Esophagus muscularis mucosa (tissue), 4 donors: ENCODE measurements at places on chromosomes 7 and 10. TPM values are rescaled to one million over a fixed set of nuclear protein-coding genes. Genes with fewer than 3 reads are reported as not detected.

The CALML3 gene
- total RNA-seq = not detected

DNA sequence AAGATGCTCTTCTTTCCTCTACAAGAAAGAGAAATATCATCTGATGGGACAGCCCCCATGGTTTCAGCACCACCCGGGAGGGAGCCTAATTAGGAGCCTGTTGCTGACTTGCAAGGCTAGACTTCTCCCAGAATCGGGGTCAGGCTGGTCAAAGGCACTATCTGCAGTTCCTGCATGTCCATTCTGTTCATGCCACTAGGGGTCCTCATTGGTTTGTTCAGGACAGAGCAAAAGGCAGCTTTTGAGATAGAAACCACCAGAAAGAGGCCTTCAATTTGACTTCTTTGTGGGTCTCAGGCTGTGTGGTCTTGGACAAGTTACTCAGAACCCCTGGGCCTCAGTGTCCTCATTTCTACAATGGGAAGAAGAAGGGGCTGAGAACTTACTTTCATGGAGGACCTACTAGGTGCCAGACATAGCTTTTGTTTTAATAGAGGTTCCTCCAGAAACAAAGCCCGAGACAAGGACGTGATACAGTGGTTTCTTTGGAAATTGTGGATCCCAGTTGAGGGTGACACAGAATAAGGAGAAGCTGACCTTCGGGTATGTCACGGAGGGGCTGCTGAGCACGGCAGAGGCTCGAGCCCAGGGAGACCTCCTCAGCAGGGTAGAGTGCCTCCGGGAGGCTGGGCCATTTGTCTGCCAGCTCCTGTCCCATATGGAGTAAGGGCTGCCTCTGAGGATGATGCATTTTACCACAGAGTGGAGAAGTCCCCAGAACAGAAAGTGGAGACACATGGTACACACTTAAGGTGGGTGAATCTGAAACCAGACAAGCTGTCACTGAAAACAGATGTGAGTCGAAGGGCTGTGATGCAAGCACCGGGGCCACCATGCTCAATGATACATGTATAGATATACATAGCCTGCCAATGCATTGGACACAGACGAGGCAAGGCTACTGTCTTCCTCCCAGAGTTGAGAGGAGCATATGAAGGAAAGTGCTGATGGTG is 33.1 kb upstream of the NEUROD6 start:
- H3K4me3 ChIP-seq = no peak overlapping the region
- H3K4me1 ChIP-seq = no peaks in the 10 kb centered on the region
- H3K36me3 ChIP-seq = no peaks in the 10 kb centered on the region
- no peaks in the 10 kb centered on the region for H3K27me3 ChIP-seq
- no peak overlapping the region for H3K27ac ChIP-seq

GRCh38 chr10:83959328-83959727 is 180.0 kb upstream of the GHITM start:
- no peaks in the 10 kb centered on the region for H3K36me3 ChIP-seq
- no peaks in the 10 kb centered on the region for H3K4me1 ChIP-seq
- H3K27me3 ChIP-seq = no peaks in the 10 kb centered on the region
- H3K4me3 ChIP-seq = no peak overlapping the region
- no peak overlapping the region for H3K27ac ChIP-seq

The AKR1D1 gene
- total RNA-seq = not detected

The LRRC18 gene
- total RNA-seq = not detected

The ZWINT gene
- total RNA-seq = 2.1 TPM

The PARG gene
- 25.7 TPM for total RNA-seq

GRCh38 chr7:14207138-14207537 is 217.7 kb upstream of the ETV1 start:
- H3K27me3 ChIP-seq = no peaks in the 10 kb centered on the region
- H3K4me1 ChIP-seq = no peaks in the 10 kb centered on the region
- H3K4me3 ChIP-seq = no peak overlapping the region
- H3K27ac ChIP-seq = no peak overlapping the region

The HILPDA gene
- 5.3 TPM for total RNA-seq

The AGR3 gene
- total RNA-seq = not detected

DNA sequence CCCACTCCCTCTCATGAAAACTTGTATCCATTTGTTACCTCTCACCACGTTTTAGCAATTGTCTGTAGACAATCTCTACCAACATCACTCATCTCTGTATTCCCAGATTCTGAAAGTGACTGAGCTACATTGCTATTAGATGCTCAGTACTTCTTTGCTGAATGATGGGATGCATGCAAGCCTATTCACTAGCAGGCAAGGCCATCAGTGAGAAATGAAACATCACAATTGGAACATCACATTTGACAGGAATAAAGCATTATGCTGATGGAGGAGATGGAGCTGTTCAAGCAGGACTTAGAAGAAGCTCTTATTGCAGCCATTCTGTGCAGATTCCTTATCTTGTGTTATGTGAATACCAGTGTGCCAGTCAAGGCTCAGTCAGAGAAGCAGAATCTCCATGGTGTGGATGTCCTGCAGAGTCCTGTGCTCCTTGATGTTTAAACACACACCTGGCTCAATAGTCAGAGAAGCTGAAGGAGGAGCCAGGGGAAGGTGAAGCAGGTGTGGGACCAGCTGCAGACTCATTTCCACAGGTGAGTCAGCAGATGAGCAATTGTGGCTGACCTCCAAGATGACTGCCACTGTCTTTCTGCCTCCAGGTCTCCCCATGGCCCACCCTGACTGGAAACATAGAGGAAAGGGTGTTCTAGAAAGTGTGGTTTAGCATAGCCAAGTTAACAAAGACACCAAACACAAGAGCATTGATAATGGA is 965.5 kb downstream of the GRID1 start:
- no peaks in the 10 kb centered on the region for H3K27me3 ChIP-seq
- H3K4me1 ChIP-seq = no peaks in the 10 kb centered on the region
- H3K4me3 ChIP-seq = no peak overlapping the region

DNA sequence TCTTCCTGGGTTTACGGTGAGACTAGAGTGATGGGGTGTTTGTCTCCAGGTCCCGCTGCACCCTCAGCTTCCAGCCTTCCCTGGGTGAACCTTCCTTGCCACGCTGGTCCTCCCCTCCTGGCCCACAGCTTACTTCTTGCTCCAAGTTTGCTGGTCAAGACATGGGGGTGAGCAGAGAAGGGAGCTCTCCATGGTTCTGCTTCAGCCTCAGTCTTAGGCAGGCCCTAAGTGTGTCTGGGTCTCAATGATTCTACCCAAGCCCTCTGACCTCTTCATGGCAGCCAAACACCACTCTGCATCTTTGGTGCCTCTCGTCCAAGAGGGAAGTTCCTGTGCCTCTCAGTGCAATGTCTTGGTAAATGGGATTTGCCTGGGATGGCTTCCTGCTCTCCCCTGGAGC is 356.5 kb upstream of the KLF6 start:
- H3K4me1 ChIP-seq = no peaks in the 10 kb centered on the region
- no peak for DNase-seq
- H3K27me3 ChIP-seq = no peaks in the 10 kb centered on the region
- H3K36me3 ChIP-seq = no peaks in the 10 kb centered on the region
- H3K27ac ChIP-seq = no peak overlapping the region

- no peaks in the 10 kb centered on the region for H3K4me1 ChIP-seq
- no peak overlapping the region for H3K4me3 ChIP-seq
- H3K36me3 ChIP-seq = no peaks in the 10 kb centered on the region
- DNase-seq = no peak
These were observed 17.3 kb downstream of the MGAM start for GRCh38 chr7:142012825-142013511.

- no peak overlapping the region for H3K4me3 ChIP-seq
- H3K36me3 ChIP-seq = peaks cover 14% of the 10 kb centered on the region
- H3K27me3 ChIP-seq = no peaks in the 10 kb centered on the region
- H3K27ac ChIP-seq = no peak overlapping the region
These were observed 33.6 kb downstream of the PRF1 start for GRCh38 chr10:70568781-70569495.

- H3K4me3 ChIP-seq = no peak overlapping the region
- no peaks in the 10 kb centered on the region for H3K27me3 ChIP-seq
- no peaks in the 10 kb centered on the region for H3K36me3 ChIP-seq
- no peak for DNase-seq
- H3K27ac ChIP-seq = no peak overlapping the region
These were observed 273.9 kb downstream of the GRM8 start for GRCh38 chr7:126978865-126979264.
